ENCODE measurements at places on chromosomes 5 and 9. TPM values are rescaled to one million over a fixed set of nuclear protein-coding genes. Genes with fewer than 3 reads are reported as not detected.

DNA sequence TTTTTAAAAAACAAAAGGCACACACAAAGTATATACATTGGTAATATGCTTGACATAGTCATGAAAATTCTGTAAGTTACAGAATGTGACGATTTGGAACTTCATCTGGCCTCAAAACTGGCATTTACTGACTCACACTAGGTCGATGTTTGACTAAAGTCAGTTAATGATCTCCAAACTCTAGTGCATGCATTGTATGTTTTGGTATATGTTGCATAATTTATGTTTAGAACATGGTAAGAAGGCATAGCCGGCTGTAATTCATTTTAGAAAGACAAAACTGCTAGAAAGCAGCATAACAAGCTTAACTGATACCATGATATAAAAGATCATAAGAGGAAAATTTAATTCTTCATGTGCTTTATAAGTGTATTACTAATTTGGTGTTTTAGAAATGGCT lies 58.6 kb upstream of the RICTOR start:
- H3K4me3 ChIP-seq, result no peak overlapping the region
- peaks cover 39% of the 10 kb centered on the region for H3K36me3 ChIP-seq
- peak overlapping the region; percentile 20 for H3K27ac ChIP-seq
- no peak for DNase-seq

GRCh38 chr5:55541056-55541635 lies 6.4 kb upstream of the PLPP1 start:
- DNase-seq, result no peak
- H3K36me3 ChIP-seq, result no peaks in the 10 kb centered on the region
- H3K27ac ChIP-seq, result peak overlapping the region; percentile 15
- no peak overlapping the region for H3K4me3 ChIP-seq

DNA sequence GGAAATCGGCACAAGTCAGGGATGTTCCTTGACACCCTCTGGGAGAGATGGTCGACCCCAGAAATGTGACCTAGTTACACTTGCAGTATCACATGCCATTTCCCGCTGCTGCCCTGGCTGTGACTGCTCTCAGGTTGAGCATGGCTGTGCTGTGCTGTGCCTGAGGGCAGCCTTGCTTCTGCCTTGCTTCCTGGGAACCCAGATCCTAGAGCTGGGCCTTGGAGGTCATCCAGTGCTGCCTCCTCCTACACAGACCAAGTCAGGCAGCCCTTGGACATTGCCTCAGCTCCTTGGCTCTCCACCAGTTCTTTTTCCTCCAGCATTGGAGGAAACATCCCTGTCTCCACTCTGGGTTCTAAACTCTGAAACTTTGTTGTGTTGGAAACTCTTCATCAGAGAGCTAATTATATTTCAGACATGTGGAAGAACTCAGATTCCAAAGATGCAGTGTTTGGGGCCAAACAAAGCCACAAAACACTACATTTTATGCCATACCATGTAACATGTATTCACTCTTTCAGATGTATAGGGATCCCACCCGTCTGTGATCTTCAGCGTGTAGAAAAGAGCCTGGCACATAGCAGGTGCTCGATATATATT lies 6.1 kb downstream of the MAMDC2 start:
- peaks cover 33% of the 10 kb centered on the region for H3K27me3 ChIP-seq
- H3K4me1 ChIP-seq, result no peaks in the 10 kb centered on the region
- DNase-seq, result no peak
- no peaks in the 10 kb centered on the region for H3K36me3 ChIP-seq

DNA sequence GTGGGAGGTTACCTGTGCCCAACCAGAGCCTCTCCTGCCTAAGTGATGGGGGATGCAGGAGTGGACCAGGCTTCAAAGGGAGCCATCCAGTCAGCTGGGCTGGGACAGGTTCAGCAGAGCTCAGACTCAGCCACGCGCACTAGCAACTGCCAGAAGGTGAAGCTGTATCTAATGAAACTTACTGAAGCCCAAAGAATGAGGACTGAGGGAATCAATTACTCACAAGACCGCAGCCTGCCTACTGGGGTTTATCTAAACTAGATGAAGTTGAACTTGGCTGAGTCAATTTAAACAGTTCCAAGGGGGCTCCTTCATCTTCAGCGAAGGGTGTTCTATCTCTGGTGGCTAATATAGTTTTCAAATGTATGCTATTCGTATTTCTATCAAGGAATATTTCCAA lies 11.4 kb downstream of the HAND1 start:
- H3K27ac ChIP-seq, result no peak overlapping the region
- H3K4me1 ChIP-seq, result peaks cover 6% of the 10 kb centered on the region
- H3K36me3 ChIP-seq, result peaks cover under 1% of the 10 kb centered on the region
- peaks cover 31% of the 10 kb centered on the region for H3K27me3 ChIP-seq

DNA sequence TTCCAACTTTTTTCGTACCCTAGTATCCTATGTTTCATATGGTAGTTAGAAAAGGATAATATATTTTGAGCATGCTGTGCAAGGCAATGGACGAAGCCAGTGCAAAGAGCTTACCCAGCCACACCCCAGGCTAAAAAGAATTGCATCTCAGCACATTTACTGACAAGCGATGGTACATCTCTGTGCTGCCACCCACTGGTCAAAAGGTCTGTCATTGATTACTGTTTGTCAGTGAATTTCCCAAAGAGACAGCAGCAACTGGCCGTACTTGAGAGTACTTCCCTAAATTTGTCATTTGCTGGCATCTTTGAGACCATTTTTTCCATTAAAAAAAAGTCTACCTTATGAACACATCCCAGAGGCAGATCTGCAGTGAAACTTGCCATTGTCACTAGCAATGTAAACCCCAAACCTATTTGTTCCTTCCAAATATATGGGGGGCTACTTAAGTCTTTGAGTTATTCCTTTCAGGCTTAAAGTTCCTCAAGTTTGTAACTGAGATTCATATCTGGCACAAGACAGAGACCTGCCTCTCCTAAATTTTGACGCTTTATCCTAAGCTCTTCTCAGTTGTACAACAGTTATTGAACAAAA lies 184.3 kb downstream of the CTNND2 start:
- H3K27me3 ChIP-seq, result no peaks in the 10 kb centered on the region
- H3K4me3 ChIP-seq, result no peak overlapping the region
- no peaks in the 10 kb centered on the region for H3K4me1 ChIP-seq
- H3K36me3 ChIP-seq, result no peaks in the 10 kb centered on the region

DNA sequence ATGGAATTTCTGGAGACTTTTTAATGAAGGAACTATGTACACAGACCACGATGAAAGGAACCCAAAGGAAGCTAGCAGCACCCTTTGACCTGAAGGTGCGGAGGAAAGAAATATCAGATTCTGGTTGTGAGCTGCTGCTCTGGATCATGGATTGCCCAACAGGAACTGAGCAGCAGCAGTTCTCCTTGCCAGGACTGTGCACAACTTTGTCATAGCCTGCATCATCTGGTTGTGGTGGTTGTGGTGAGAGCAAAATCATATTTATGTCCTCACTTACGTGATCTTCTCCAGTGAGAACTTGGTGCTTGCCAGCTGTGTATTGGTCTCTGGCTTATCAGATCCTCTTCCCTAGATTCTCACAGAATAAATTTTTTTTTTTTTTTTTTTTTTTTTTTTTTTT lies 70.7 kb upstream of the LPAR1 start:
- DNase-seq, result no peak
- H3K4me3 ChIP-seq, result no peak overlapping the region

DNA sequence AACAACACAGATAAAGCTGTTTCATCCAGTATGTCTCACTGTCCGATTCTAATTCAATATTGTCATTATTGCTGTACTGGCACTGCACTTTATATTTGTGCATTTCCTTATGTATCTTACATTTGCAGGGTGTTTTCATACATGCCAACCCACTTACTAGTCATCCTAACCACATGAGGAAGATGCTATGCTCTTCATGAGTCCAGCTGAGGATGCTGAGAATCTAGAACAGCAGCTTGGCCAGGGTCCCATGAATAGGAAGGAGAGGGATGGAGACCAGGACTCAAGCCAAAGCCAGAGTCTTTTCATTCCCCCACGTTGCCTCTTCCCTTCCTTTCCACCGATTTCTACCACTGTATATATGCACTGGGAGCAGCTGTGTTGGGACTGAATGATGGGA lies 292.8 kb upstream of the KLF4 start:
- H3K36me3 ChIP-seq, result no peaks in the 10 kb centered on the region
- H3K27me3 ChIP-seq, result no peaks in the 10 kb centered on the region
- no peak overlapping the region for H3K27ac ChIP-seq
- H3K4me1 ChIP-seq, result no peaks in the 10 kb centered on the region

- no peak overlapping the region for H3K27ac ChIP-seq
- no peak for DNase-seq
- H3K27me3 ChIP-seq, result no peaks in the 10 kb centered on the region
Observed at GRCh38 chr9:99850736-99851499, 29.2 kb downstream of the NR4A3 start.

- no peak for DNase-seq
- H3K27ac ChIP-seq, result no peak overlapping the region
- H3K4me1 ChIP-seq, result peaks cover 8% of the 10 kb centered on the region
- H3K4me3 ChIP-seq, result no peak overlapping the region
Observed at GRCh38 chr5:158410976-158411375, 552.0 kb upstream of the CLINT1 start.

GRCh38 chr5:171712616-171713015 lies 73.0 kb upstream of the SMIM23 start:
- no peaks in the 10 kb centered on the region for H3K36me3 ChIP-seq
- no peak overlapping the region for H3K27ac ChIP-seq
- no peaks in the 10 kb centered on the region for H3K4me1 ChIP-seq
- no peak overlapping the region for H3K4me3 ChIP-seq
- no peak for DNase-seq
- H3K27me3 ChIP-seq, result no peaks in the 10 kb centered on the region

DNA sequence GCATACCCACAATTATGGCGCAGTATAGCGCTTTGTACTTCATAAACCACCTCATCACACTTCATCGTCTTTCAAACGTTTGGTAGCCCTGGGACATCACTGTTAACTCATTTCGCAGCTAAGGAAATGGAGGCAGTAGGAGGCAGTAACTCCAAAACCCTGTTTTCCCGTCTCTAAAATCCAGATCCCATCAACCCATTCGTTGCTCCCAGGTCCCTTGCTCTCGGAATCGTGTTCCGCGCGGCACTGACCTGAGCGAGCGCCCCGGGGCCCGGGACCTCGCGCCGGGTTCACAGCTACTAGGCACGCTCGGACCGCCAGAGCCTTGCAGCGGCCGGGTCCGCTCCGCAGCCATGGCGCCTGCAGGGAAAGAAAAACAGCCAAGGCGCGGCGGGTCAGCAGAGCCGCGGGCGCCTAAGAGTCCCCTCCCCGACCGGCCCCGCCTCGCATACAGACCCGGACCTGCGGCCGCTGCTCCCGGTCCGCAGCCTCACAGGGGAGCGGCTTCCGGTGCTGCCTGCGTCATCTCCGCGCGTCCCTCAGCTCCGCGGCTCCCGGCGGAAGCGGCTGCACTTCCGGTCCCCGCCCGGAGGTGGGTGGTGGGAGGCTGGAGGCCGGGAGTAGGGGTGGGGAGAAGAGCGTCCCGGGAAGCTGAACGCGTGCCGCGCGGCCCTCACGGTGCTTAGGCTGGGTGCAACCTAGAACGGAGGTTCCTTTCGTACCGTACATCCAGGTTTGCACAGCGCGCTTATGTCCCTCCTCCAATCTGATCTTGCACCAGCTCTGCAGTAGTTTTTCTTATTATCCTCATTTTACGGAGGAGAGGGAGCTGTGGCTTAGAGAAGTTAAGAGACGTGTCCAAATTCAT lies at the start of gene FBXW2:
TSS of gene FBXW2 (minus strand) at position 519 of the 868 bp plus-strand sequence. CDS start 5,158 bp downstream, outside the sequence.
- peak; percentile 92 for DNase-seq
- no peaks in the 10 kb centered on the region for H3K27me3 ChIP-seq
- peaks cover 46% of the 10 kb centered on the region for H3K4me1 ChIP-seq
- H3K4me3 ChIP-seq, result peak within 1 kb of the TSS; percentile 88

- no peaks in the 10 kb centered on the region for H3K27me3 ChIP-seq
- H3K4me1 ChIP-seq, result peaks cover 31% of the 10 kb centered on the region
- H3K4me3 ChIP-seq, result no peak overlapping the region
- H3K36me3 ChIP-seq, result peaks cover 5% of the 10 kb centered on the region
Observed at GRCh38 chr5:143186623-143187022, 216.9 kb downstream of the NR3C1 start.

GRCh38 chr9:124312290-124313265 lies 54.8 kb downstream of the NEK6 start:
- no peaks in the 10 kb centered on the region for H3K27me3 ChIP-seq
- H3K27ac ChIP-seq, result no peak overlapping the region
- H3K4me3 ChIP-seq, result no peak overlapping the region
- no peak for DNase-seq

DNA sequence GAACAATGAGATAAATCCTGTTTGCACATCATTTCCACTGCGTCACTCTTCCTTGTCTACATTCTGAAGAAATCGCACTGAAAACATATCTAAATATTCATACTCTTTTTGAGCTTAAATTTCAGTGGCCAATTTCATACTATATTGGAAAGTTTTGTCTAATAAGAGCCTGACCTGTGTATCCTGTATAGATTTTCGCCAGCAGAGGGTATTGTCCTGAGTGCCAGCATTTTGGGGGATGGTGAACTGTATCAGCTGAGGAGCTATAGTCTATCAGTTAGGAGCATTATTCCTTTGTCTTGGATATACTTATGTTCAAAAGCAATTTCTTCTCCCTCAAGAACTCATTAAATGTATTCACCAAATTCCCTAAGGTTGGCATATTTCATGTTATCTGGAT lies 102.3 kb downstream of the SEMA6A start:
- H3K27ac ChIP-seq, result no peak overlapping the region
- H3K27me3 ChIP-seq, result no peaks in the 10 kb centered on the region
- no peak for DNase-seq
- no peaks in the 10 kb centered on the region for H3K4me1 ChIP-seq

- H3K4me1 ChIP-seq, result no peaks in the 10 kb centered on the region
- no peak overlapping the region for H3K4me3 ChIP-seq
- H3K27ac ChIP-seq, result no peak overlapping the region
Observed at GRCh38 chr5:62473209-62473608, 60.6 kb downstream of the IPO11 start.

- no peak overlapping the region for H3K27ac ChIP-seq
- no peak overlapping the region for H3K4me3 ChIP-seq
- no peaks in the 10 kb centered on the region for H3K36me3 ChIP-seq
- peaks cover 8% of the 10 kb centered on the region for H3K27me3 ChIP-seq
- no peaks in the 10 kb centered on the region for H3K4me1 ChIP-seq
Observed at GRCh38 chr9:86836797-86837196, 110.5 kb downstream of the GAS1 start.

DNA sequence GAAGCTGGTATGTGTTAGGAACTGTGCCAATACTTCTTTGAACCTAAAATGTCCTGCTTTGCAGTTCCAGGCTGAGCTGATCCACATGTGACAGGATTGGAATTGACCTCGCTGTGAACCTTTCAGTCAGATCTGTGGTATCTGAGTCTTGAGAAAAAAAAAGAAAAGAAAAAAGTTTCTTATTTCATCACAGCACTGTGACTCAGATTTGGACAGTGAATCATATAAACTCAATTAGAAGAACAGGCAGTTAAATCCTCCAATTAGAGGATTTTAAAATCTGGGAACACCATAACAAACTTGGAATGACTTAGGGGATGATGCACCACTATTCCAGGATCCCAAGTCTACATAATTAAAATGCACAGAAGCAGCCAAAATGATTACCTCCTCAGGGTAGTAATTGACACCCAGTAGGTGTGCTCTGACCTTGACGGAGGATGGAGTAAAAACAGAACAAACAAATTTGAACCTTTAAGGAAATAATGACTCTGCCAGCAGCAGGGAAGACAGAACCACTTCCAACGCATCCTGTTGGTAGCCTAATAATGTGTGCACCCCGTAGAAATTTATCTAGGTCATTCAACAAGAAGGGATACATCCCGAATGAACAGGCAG lies 57.8 kb upstream of the RAI14 start:
- H3K27me3 ChIP-seq, result peaks cover 9% of the 10 kb centered on the region
- H3K27ac ChIP-seq, result no peak overlapping the region
- H3K4me3 ChIP-seq, result no peak overlapping the region
- no peaks in the 10 kb centered on the region for H3K36me3 ChIP-seq

Gene ENHO
- total RNA-seq, result 0.27 TPM

Gene TMEM252
- total RNA-seq, result not detected

Gene GPR21
- total RNA-seq, result 0.32 TPM

Gene PCDHGA4
- total RNA-seq, result not detected

Gene ZER1
- total RNA-seq, result 9.9 TPM

Gene SLC30A5
- total RNA-seq, result 30.0 TPM

Gene N4BP3
- total RNA-seq, result 1.4 TPM

Gene KIF27
- 2.7 TPM for total RNA-seq
